ENCODE measurements at places on chromosomes 1 and 21.

- no peak for DNase-seq
Measured at GRCh38 chr1:16405441-16405840, 31.8 kb downstream of the SPATA21 start.

- DNase-seq, result no peak
Measured at GRCh38 chr1:155967341-155968050, 10.9 kb downstream of the ARHGEF2 start.

DNA sequence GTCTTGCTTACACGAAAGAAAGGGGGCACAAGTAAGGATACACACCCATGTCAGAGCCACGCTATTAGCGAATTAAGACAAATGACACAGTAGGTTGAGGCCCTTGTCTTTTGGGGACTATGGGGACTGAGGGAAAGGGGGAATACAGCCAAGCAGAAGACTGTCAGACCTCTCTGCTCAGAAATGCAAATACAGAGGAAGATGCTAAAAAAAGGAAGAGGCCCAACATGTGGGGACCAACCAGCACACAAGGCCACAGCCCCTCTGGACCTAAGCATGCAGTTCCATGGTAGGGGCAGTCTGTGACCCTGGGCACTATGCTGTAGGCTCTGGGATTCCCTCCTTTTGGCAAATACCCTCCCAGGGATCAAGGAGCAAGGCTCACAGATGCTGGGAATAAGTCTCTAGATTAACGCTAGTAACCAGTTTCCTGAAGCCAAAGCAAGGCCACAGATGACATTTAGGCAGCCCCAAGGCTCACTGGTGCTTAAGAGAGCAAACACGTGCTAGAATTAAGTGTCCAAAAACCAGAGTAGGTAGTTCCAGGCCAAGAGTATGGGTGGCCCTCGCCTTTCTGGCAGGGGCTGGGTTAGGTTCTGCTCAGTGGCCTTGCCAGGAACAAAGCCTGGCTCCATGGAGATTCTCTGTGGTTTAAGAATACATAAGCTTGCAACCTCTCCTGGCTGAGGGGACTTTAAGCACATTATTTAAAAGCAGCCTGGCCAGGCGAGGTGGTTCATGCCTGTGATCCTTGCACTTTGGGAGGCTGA is 38.2 kb downstream of the RABIF start:
- no peak for DNase-seq

GRCh38 chr1:59685101-59685500 is 129.6 kb upstream of the HOOK1 start:
- no peak for DNase-seq

DNA sequence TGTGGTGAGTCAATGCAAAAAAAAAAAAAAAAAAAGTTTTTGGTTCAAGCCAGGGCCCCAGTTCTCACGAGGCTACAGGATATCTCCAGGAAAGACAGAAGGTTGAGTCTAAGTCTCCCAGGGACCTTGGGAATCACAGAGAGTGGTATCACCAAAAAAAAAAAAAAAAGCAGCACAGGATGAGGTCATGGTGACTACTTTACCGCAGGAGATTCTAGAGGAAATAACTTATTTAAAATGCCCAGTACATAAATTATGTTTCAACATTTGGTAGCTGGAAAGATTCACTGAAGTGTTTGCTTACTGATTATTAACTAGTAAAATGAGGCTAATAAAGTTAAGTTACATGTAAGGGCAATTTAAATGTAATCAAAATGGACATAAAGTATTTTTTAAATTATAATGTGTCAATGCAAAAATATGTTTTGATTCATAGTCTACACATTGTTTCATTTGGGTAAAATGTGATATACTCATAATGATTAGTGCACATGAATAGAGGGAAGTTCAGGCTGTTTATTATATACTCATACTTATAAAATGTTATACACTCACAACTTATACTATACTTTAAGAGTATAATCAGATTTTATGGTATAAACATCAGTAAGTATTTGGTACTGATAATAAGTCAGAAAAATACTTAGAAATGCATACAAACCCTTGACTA is 84.1 kb downstream of the PLPPR5 start:
- peak; percentile 21 for DNase-seq

DNA sequence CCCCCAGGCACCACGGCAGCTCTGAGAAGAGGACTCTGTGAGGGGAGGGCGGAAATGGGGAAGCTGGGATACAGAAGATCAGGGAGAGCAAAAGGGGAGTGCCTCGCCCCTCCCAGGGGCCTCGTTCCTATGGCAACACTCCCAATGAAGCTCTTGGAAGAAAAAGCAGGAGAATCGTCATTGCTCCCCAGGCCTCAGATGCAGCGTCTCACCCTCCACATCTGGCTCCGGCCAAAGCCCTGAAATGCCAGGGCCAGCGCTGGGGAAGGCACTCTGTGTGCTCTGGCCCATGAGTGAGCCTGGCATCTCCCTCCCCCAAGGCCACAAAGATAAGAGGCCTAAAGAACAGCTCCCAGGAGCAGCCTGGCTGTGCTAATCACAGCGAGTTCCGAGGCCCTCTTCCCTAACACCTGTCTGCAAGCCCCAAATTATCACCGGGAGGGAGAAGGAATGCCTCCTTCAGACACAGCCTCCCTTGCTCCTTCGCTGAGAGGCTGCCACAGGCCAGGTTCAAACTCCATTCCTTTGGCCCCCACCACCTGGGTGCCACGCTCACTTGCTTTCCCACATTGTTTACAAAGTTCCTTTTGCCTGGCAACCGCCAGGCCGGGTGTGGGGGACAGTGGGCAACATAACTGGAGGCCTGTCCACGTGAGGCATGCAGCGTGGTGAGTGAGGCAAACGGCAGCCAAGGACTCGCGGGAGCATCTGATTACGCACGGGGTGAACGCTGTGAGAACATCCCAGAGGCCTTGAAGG is 27.8 kb downstream of the ECE1 start:
- DNase-seq, result peak; percentile 93

- no peak for DNase-seq
Measured at GRCh38 chr1:53143527-53143926, 1.1 kb upstream of the SLC1A7 start.

DNA sequence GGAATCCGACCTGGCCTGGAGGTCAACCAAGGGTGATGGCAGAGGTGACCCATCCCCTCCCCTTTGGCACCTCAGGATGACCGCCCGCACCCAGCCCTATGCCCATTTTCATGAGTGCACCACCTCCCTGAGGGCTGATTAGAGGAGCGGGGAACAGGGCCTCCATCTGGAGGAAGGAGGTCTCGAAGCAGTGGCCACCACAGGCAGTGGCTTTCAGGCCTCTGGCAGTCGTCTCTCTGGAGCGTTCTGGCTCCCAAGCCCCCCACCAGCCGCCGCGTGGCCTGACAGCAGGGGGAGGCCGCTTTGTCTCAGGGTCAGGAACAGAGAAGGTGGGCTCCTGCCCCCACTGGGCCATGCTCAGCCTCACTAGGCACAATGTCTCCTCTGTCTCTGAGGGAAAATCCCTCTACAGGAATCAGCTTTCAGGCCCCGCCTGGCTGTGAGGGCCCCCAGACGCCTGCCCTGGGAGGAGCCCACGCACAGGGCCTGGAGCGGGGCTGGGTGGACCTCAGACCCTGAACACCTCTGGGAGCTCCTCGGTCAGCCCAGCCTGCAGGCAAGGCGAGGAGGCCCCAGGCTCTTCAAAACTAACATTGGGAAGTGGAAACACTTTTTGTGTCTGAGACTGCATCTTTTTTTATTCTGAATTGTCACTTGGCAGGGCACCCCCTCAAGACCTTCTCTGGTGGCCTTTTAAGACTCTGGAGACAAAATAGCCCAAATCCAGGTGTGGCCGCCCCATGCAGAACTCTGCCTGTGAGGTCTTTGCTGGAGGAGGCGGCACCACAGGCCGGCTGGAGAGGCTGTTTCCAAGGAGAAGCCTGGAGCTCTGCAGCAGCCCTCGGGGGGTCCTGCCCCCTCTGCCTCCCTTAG is 127.7 kb upstream of the ARHGEF16 start:
- DNase-seq, result no peak

GRCh38 chr1:26353976-26354820 is at the start of gene CRYBG2:
Gene CRYBG2, minus strand, starts transcription at chr1:26354130. Its CDS starts 7,473 bp downstream, at chr1:26346657.
- no peak for DNase-seq

- peak; percentile 84 for DNase-seq
Measured at GRCh38 chr1:185719021-185719420, 15.2 kb upstream of the HMCN1 start.

GRCh38 chr21:43370888-43371570 is 55.9 kb downstream of the SIK1 start:
- no peak for DNase-seq

All from cardiac muscle cell (in vitro differentiated cells and primary cell).